Hematopoietic multipotent progenitor cell treated with erythropoietin and hydrocortisone succinate and interleukin-3 and kit ligand, for 6 days (in vitro differentiated cells): ENCODE measurements at places on chromosomes 5 and 9.

- no peak for DNase-seq
These were observed 25.3 kb upstream of the SLC1A3 start for GRCh38 chr5:36581070-36581469.

- no peak for DNase-seq
These were observed 33.2 kb downstream of the DAP start for GRCh38 chr5:10727861-10728260.

- DNase-seq = peak; percentile 18
These were observed 105.0 kb upstream of the FAM120A start for GRCh38 chr9:93346231-93347112.

GRCh38 chr5:113042491-113043243 is 66.1 kb downstream of the DCP2 start:
- DNase-seq = peak; percentile 65

- no peak for DNase-seq
These were observed 67.0 kb upstream of the TGFBR1 start for GRCh38 chr9:99037769-99038483.

- no peak for DNase-seq
These were observed 23.3 kb upstream of the MGAT1 start for GRCh38 chr5:180825768-180826525.

- DNase-seq = peak; percentile 49
These were observed 84.4 kb downstream of the CNTLN start for GRCh38 chr9:17219261-17219660.

DNA sequence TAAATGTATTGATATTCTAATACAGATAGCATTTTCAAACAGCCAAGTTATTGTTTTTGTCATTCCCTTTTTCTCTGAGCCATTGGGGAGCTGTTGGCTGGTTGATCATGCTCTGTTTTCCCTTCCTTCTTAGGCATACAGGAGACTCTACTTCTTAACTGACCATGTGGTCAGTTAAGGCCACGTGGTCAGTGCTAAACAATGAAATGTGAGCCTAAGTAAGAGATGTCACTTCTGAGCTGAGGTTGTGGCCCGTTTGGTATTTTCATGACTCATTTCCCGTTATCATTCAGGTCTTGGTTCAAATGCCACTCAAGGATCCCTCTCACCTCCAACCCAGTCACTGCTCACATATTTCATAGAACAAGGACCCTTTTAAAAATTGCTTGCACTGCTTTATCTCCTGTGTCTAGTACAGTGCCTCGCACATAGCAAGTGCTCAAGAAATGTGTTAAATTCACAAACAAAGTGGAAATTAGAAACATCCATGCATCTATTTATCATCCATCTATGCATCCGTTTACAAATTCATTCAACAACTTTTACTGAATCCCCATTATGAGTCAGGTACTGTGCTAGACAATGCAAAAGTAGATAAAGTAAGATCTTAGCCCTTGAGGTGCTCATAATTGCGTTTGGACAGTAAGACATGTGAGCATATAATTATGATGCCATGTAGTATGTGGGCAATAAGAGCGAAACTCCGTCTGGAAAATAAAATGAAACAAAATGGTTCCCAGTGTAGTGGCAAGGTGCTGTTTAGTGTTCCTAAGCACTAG is 50.7 kb downstream of the ARRDC3 start:
- no peak for DNase-seq

DNA sequence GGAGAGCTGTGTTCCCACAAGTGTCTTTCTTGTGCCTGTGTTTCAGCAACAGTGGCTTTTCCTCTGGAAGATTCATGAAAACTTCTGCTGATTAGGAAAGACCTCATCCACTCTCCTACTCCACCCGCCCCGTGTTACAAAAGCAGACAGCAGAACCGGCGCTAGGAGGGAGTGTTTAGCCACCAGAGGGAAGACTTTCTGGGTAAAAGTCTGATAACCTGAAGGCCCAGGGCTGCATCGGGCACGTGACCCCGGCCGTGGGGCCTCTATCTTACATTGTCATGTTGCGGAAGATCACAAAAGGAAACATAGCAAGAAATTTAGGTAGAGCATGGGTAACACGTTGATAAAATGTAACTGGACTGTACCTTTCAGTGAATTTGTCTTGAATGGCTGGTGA is 32.0 kb upstream of the DMRT2 start:
- DNase-seq = peak; percentile 70

DNA sequence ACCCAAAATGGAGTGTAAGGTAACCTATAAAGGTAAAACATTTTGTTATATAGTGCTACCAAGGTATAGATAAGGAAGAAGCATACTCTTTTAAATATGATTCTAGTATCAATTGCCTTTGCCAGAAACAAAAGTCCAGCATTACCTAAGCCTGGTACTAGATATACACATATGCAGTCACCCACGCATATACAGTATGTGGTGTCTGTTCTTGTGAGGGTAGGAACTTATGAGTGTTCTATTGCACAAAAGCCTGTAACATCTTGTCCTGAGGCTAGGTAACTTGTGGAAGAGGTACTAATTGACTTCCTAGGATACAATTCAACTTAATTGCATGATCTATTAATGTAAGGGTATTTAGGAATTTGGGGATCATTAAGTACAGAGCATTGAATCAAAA is 31.3 kb upstream of the IFNE start:
- no peak for DNase-seq

DNA sequence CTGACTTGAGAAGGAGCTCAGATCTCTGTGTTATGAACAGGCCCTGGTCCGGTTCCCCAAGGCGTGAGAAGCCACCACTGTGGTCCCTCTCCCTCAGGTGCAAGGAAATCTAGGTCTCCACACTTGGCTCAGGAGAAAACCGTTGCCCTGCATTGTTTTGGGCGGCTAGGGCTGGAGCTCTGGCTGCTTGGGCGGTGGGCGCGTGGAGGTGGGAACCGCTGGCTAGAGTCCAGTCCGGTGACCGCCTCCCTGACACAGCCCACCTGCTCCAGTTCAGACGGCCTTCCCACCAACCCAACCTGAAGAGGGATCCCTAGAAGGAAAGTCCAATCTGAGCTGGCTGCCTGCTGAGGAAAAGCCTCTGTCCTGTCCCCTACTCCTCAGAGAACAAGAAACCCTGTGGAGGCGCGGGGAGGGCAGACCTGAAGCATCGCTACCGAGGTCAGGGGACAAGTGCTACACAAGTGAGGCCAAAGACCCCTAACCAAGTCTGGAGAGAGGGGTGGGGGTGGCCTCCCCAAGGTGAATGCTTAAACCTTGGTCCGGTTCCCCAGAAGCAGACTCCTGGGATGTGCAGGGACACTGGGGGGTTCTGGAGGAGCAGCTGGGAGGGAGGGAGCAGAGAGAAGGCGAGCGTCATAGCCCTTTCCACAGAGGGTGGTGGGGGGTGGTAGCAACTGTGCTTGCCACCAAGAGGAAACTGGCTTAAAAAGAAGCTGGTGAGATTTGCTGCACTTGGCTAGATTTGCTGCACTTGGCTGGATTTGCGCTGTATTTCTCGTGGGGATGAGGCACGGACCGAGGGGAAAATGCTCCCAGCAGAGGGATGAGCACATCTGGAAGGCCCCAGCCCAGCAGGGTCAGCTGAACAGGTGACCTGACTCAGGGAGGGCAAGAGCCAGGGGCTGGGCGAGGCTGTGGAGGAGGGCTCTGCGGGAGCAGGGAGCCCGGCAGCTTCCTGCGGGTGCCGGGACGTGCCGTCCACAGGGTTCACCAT is 65.2 kb downstream of the RAPGEF1 start:
- DNase-seq = no peak

GRCh38 chr5:94885931-94886330 is 267.5 kb downstream of the SLF1 start:
- DNase-seq = no peak
